ENCODE measurements at places on chromosomes 16 and 17.

GRCh38 chr17:8941520-8941919 is 24.0 kb downstream of the PIK3R5 start:
- DNase-seq = peak; percentile 39

GRCh38 chr17:78559749-78560368 is 17.3 kb downstream of the DNAH17 start:
- no peak for DNase-seq

- DNase-seq = no peak
Measured at GRCh38 chr16:10752843-10753523, 9.3 kb downstream of the NUBP1 start.

- DNase-seq = peak; percentile 23
Measured at GRCh38 chr17:1673041-1673785, 11.5 kb downstream of the PRPF8 start.

- no peak for DNase-seq
Measured at GRCh38 chr17:32525122-32525521, 38.3 kb downstream of the CDK5R1 start.

GRCh38 chr17:68457168-68457538 is at the start of gene WIPI1:
Gene WIPI1, minus strand, starts transcription at chr17:68457496. Its CDS starts 75 bp downstream, at chr17:68457421.
- DNase-seq = no peak

GRCh38 chr17:73695035-73695738 is 50.9 kb upstream of the SDK2 start:
- DNase-seq = no peak

DNA sequence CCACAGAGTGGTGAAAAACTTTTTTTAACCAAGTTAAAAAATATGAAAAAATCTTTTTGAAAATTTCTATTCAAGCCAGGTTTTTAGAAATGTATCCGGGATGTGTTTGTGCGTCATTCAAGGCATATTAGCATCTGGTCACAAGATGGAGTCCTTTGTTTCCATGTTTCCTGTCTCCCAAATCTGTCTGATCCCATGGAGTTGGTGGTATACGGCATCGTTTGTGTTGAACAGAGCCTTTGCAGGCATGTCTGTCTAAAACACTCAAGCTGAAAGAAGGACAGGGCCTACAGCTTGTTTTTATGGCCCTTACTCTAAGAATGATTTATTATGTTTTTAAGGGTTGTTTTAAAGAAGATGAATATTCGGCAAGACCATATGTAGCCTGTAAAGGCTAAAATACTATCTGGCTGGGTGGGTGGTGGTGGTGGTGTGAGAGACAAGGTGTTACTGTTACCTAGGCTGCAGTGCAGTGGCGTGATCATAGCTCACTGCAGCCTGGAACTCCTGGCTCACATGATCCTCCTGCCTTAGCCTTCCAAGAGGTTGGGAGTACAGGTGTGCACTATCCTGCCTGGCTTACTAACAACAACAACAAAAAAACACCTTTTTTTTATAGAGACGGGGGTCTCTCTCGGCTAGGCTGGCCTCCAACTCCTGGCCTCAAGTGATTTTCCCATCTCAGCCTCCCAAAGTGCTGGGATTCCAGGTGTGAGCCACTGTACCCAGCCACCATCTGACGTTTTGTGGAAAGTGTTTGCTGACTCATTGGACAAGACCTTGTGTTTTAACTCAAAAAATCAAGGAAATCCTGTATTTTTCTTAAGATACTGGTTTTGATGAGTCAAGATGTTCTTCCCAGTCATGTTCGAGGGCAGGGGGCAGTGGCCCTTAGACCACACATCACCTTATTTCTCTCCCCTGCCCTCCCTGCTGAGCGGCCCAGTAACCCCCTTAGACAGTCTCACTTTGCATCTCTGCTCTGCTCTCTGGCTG is 52.2 kb downstream of the NDE1 start:
- no peak for DNase-seq

Data from T-helper 22 cell (primary cell).